ENCODE measurements at places on chromosomes 5 and 9. TPM values are rescaled to one million over a fixed set of nuclear protein-coding genes. Genes with fewer than 3 reads are reported as not detected.

The EPB41L4B gene
- total RNA-seq, result 51.4 TPM

The INSL4 gene
- not detected for total RNA-seq

The OGN gene
- total RNA-seq, result not detected

The FGF10 gene
- total RNA-seq, result 0.08 TPM

Data from left lobe of liver (tissue), 2 donors.